Common myeloid progenitor, CD34-positive (primary cell): ENCODE measurements at places on chromosomes 1 and 21.

- peak; percentile 81 for DNase-seq
Observed at GRCh38 chr1:167650269-167651160, 20.5 kb downstream of the RCSD1 start.

DNA sequence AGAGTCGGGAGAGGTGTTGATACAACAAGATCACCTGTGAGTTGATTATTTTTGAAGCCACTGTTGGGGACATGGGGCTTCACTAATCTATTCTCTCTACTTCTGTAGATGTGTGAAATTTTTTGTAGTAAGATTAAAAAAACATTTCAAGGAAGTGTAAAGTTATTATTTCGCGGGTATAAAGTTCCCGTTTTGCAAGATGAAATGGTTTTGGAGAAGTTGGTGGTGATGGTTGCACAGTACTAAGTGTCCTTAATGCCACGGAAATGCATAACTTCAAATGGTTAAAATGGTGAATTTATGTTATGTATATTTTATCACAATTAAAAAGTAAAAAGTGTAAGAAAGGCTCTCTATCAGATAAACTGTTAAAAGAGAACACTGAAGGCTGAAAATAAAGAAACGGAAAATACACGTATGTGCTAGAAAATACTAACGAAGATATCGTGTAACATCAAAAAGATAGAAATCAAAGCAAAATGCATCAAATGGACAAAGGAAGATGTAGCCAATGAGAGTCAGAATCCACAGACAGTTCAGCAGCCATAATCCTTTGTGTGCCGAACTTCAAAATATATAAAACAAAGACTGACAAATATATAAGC is 2.9 kb upstream of the ITGB2 start:
- DNase-seq, result peak; percentile 71

DNA sequence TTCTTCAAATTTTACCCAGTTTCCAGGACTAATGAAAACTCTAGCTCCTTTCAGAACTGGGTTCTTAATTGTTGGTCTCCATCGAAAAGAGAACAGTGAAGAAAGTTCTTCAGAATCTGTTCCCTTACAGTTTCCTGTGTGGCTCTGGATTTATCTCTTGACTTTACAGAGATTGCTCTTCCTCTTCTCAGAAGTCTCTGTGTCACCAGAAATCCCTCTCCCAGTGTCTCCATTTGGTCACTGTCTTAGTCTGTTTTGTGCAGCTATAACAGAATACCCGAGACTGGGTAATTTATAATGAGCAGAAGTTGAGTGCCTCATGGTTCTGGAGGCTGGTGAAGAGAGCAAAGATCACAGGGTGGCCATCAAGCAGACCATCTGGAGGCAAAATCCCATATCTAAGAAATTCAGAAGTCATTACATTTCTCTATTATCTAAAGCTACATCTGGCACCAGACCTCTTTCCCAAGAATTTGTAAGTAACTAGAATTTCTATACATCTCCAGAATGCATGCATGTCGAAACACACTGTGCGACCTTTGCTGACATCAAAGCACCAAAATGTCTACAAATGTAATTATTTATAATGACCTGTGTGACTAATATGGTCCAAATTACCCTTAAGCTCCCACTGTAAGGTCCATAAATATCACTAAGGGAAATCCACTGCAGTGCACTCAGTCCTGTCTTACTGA is 65.4 kb upstream of the KRTAP19-8 start:
- DNase-seq, result no peak

DNA sequence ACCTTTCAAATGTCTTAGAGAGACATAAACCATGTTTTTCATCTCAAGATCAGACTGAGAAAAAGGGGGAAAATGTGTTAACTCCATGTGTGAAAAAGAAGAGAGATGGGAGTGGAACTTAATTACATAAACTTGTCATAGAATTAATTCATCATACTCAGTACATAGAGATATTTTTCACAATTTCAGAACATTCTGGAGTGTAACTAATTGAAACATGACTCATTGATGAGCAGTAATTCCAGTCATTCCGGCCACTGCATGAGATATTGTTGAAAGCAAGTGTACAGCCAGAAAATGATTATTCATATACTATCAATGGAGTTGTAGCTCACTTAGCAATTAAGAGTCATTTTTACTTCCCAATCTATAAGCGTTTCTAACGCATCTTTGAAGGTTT is 739.3 kb downstream of the LTN1 start:
- no peak for DNase-seq

DNA sequence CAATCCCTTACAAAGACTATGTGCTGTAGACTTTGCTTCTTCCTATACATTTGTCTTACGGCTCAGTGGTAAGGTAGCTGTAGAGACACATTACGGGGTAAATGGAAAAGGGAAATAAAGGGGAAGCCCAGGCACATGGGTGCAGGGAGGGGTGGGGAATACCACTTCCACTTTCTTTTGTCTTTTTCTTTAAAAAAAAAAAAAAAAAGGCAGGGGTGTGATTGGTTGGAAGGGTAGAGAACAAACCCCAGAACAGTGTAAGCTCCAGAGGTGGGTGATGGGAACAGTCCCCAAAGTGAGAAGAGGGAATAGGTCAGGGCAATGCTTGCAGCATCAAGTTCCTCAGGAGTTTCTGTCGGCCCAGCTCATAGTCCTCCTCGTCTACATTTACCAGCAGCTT is 3.9 kb downstream of the NIT1 start:
- DNase-seq, result peak; percentile 55

GRCh38 chr1:1966071-1966740 is 37.4 kb downstream of the CFAP74 start:
- no peak for DNase-seq

- peak; percentile 73 for DNase-seq
Observed at GRCh38 chr1:156154317-156154749, 948 bp downstream of the SEMA4A start.

- DNase-seq, result no peak
Observed at GRCh38 chr1:170687621-170688020, 23.7 kb downstream of the PRRX1 start.

GRCh38 chr1:972726-973458 is 6.6 kb downstream of the PLEKHN1 start:
- DNase-seq, result no peak

DNA sequence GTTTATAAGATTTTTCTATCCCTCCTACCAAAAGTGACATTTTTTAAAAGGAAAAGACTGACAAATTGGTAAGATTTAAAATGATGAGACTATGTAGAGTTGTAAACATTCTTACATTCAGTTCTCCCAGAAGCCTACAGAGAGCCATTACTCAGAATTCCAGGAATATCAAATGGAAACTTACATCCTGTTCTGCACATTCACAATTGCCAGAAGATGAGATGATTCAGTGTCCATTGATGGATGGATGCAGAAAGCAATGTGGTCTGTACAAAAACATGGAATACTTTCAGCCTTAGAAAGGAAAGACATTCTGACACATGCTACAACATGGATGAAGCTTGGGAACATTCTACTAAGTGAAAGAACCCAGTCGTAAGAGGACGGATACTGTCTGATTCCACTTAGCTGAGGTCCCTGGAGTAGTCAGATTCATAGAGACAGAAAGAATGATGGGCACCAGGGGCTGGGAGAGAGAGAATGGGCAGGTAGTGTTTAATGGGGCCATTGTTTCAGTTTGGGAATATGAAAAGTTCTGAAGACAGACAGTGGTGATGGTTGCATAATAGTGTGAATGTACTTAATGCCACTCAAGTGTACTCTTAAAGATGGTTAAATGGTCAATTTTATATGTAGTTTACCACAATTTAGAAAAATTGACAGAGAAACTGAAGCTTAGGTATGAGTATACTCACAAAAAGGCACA is 16.6 kb downstream of the MX1 start:
- no peak for DNase-seq

DNA sequence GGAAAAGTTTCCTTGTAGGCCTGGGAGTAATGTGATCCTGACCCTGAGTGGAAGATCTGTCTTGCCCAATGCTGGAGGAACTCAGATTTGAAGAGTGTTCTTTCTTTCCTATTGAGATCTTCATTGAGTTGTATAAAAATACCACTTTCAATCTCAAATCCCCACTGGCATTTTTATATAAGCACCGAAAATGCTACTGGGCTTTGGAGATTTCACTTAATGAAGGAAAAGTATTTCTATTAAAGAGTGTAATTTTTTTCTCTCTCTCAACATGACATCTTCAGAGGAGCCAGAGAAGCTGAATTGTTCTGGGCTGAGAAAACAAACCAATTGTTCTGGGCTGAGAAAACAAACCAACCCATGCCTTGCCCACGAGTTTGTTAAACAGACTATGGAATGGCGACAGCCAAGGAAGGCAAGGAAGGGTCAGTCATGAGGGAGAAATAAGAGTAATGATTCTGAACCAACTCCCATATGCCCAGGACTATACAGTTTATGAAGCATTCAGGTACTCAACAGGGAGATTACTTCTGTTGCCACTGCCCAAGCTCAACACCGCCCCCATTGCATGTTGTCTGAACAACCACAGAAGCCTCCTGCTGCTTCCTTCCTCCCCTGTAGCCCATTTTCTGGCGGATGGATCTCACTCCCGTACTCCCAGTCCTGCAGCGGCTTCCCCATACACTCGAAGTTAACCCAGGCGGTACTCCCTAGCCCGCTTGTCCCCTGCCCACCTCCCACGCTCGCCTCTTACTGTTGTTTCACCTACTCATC is 103.2 kb downstream of the BEND5 start:
- DNase-seq, result peak; percentile 22

DNA sequence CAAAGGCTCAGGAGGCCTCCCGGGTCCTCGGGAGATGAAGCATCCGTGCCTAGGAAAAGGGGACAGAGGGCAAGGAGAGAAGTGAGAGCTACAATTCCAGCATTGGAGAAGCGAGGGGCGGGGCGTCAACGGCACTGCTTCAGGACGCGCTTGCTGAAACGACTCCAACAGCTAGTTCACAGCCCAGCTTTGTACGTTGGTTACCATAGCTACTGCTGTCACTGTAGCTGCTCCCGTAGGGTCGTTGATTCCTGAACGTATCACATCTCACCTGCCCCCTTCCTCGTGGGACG is 63.1 kb downstream of the TOR1AIP2 start:
- DNase-seq, result no peak

GRCh38 chr1:73771396-73771795 is 426.6 kb downstream of the LRRIQ3 start:
- no peak for DNase-seq

DNA sequence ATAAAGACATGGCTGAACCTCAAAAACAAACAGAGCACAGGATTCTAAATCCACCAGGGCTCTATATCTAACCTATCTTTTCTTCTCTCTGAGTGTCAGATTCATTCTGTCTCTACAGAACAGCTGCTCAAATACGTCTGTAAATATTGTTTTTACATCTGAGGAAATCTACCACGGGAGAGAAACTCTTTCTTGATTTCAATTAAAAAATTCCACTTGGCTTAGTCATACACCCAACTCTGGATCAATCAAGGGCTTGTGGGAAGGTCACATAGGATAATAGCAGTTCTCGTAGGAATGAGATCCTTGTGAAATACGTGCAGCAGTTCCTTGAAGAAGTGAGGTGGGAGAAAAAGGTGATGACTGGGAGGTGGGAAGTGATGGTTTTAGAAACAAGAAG is 1355.7 kb upstream of the ADGRL2 start:
- DNase-seq, result no peak

GRCh38 chr1:41363591-41364320 is 2.5 kb downstream of the FOXO6 start:
- DNase-seq, result no peak

DNA sequence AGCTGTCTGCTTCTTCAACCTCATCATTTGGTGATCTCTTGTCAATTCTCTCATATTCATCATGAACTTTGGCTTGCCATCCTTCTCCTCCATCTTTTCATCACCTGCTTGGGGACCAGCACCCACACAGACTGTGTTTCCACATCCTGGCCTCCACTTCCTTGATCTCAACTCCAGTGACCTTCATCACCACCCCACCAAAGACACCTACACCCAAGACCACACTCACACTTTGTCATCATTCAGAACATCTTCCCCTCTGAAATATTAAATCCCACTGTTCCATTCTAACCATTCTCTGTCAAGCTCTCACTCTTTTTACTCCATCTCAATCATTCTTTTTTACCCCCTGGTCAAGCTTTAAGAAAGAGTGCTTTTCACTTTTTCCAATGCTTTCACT is 115.5 kb upstream of the VAV3 start:
- DNase-seq, result no peak

DNA sequence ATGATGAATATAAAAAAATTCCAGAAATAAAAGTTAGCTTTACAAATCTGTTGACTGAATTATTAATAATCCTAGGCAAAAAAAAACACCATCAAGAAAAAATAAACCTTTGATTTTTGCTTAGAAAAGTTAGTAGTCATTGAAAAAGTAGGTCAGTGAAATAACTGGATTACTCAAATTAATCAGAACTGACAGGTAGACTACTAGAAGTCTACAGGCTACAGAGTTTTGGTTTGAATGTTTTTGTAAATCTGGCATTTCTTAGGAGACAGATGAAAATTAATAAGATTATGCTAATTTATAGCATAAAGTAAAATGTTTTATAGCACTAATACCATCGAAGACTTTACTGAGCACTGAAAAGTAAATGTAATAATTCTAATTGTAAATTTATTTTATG is 511.9 kb downstream of the PTPRC start:
- no peak for DNase-seq

DNA sequence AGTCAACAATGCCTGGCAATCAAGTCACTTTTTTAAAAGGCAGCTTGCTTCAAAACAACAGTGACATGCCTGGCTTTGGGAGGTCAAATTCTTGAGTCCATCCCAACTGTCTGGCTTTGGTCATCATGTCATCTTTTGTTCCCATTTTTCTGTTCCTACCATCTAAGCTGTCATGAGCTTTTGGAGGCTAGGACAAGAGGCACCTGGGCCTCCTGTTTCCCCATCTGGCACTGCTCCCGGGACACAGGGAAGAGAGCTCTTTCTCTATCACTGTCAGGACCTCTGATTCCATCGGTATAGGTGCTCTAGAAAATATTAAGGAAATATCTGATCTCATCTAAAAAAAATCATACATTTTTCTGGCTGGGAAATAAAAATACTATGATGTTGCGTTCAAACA is 156.3 kb downstream of the CLIC6 start:
- no peak for DNase-seq

GRCh38 chr1:31300193-31300592 is 3.4 kb downstream of the ZCCHC17 start:
- no peak for DNase-seq

DNA sequence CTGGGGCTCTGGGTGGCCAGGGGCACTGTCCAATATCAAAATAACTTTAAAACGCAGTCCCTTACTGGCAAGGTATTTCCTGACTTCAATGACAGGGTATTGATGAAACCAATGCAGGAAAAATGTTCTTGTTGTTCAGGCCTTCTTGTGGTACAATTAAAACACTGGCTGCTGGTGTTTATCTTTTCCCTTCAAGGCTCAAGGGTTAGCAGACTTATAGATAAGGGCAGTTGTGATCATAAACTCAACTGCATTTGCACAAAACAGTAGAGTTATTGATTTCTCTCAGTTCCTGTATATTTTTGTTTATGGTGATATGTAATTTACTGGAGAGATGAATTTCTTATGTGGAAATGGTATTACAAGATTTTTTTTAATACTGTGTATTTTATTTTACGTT is 2.7 kb upstream of the CD84 start:
- no peak for DNase-seq

- DNase-seq, result peak; percentile 22
Observed at GRCh38 chr1:51729824-51730301, 113.0 kb downstream of the OSBPL9 start.
